Kidney glomerular epithelial cell (primary cell): ENCODE measurements at places on chromosomes 6 and 20.

DNA sequence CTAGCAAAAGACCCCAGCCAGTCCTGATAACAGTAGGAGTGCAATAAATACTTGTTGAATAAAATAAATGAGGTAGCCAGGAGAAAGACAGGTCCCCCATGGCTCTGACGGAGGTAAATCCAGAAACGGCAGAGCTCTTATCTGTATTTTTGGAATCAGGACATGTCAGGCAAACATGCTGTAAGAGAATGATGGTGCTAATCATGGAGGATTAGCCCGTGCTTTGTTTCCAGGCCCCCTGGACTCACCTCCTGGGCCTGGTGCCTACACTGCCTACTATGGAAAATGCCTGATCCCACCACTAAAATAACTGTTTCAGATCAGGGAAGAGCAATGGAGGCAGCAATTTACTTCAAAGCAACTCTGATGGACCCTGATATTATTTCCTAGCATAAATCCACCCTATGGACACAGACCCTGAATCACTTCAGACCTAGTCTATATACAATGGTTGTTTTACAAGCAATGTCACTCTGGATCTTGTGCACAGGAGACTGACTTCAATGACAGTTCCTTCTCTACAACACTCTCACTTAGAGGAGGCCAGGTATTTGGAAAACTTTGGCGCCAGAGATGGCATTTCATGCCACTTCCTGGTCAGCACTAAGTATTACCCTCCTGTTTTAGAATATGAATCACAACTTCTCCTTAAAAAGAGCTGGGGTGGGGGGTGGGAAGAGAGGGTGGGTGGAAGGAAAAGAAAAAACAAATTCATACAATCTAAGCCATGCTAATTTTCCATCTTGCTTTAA is 6.4 kb downstream of the MRPL14 start:
- no peak for DNase-seq

DNA sequence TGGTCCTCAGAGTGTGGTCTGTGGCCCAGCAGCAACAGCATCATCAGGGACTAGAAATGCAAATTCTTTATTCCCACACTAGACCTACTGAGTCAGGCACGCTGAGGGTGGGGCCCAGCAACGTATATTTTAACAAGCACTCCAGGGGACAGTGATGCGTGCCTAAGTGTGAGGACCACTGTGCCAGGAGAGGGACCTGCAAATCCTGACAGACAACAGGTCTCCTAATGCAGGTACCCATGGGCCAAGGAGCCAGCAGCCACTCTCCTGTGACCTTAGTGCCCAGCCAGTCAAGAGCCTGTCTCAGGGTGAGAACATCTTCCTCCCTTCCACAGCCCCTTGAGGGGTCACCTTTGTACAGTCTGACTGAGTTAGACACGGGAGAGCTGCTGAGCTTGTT is 8.0 kb upstream of the MYLK2 start:
- no peak for DNase-seq

- DNase-seq = no peak
These were observed 610.5 kb downstream of the UTRN start for GRCh38 chr6:144895313-144896278.

GRCh38 chr6:20302168-20302567 is 89.9 kb upstream of the MBOAT1 start:
- DNase-seq = no peak

- no peak for DNase-seq
These were observed 413.4 kb upstream of the SOX4 start for GRCh38 chr6:21180155-21180554.

GRCh38 chr20:44268802-44269201 is 21.7 kb downstream of the GDAP1L1 start:
- DNase-seq = no peak

GRCh38 chr20:44552950-44553908 is 29.1 kb upstream of the PKIG start:
- peak; percentile 57 for DNase-seq

- no peak for DNase-seq
These were observed 215.7 kb downstream of the CDC5L start for GRCh38 chr6:44603044-44603686.

DNA sequence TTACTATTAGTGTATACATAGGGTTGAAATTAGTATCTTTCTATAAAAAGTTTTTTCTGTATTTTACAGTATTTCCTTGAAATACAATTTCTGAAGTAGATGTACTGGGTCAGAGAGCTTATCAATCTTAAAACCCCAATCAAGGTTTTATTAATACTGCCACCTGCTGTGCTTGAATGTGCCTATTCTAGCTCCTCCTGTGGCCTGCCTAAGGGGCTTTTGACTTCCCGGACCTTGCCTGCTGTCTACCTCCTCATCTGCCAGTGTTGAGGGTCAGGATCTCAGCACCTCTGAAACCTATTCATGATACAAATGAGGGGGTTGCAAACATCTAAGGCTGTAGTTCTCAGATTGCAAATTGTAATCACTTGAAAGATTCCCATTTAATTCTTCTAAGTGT is 9.2 kb downstream of the PACRG start:
- no peak for DNase-seq

GRCh38 chr6:154653385-154653784 is 79.8 kb upstream of the SCAF8 start:
- DNase-seq = no peak

DNA sequence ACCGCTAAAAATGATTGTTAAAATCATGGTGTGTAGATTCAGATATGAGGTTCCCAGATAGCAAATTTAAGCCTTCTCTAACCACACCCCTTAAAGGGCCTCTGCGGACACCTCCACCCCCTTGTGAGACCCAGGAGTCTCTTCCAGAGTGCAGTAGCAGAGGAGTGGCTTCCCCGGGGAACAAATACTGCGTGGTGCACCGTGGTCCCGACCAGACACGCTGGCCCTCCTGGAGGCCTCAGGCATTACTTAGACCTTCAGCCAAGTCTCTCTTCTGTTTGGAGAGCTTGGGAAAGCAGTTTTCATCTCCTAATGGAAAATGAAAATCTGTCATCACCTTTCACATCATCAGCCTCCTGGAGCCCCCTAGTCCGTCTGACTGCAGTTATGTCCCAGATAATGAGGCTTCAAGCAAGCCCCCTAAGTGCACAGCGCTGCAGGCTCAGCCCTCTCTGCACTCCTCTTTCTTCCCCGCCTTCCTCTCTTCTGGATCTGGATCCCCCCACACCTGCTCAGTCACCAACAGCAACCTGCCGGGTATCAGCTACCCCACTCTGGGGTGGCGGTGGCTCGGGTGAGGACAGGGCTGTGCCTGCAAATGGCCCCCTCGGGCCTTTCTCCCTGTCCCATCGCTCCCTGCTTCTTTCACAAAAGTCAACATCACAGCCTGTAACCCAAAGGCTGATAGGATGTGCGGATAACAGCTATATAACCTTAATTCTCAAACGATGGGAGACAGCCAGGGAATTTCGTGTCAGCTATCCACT is 58.8 kb upstream of the TAGAP start:
- DNase-seq = no peak

- DNase-seq = no peak
These were observed 88.3 kb downstream of the SH3BGRL2 start for GRCh38 chr6:79719248-79719960.

GRCh38 chr20:38256021-38256420 is 4.5 kb downstream of the KIAA1755 start:
- DNase-seq = no peak

DNA sequence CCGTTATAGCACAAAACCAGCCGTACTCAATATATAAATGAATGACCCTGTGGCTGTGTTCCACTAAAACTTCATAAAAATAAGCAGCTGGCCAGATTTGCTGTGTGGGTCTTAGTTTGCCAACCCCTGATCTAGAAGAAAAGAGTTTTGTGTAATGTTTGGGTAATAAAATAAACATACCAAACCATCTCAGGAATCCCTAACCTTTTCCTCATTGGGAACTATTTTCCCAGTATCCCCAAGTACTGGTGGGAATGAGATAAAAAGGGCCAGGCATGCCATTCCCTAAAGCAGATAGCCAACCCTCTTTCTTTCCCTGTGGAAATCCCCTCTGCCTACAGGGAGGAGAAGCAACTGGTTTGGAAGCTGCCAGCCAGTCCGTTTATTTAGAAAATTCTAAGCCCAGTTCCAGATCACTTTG is 169.1 kb upstream of the AKAP12 start:
- DNase-seq = peak; percentile 17

- DNase-seq = no peak
These were observed 1.7 kb downstream of the ULBP1 start for GRCh38 chr6:149965194-149966020.

- no peak for DNase-seq
These were observed at the start of gene KCNQ5 for GRCh38 chr6:72621291-72622093. KCNQ5 (plus strand) TSS chr6:72622064.
